Chondrocyte (in vitro differentiated cells): ENCODE measurements at places on chromosomes 5 and 9. TPM values are rescaled to one million over a fixed set of nuclear protein-coding genes. Genes with fewer than 3 reads are reported as not detected.

Gene KCNV2
- not detected in 3 replicates for total RNA-seq

- peak overlapping the region; percentile 62 for H3K27ac ChIP-seq
- no peaks in the 10 kb centered on the region for H3K27me3 ChIP-seq
- peaks cover under 1% of the 10 kb centered on the region for H3K36me3 ChIP-seq
- no peak overlapping the region for H3K4me3 ChIP-seq
- no peak for DNase-seq
Measured at GRCh38 chr5:94240993-94241651, 377.3 kb downstream of the KIAA0825 start.

- no peak overlapping the region for H3K27ac ChIP-seq
- H3K27me3 ChIP-seq = no peaks in the 10 kb centered on the region
- H3K4me1 ChIP-seq = peaks cover 23% of the 10 kb centered on the region
- H3K36me3 ChIP-seq = no peaks in the 10 kb centered on the region
- no peak for DNase-seq
Measured at GRCh38 chr5:157913575-157913974, 54.6 kb upstream of the CLINT1 start.

Gene SPATA31A3
- total RNA-seq = not detected in 3 replicates

Gene SMIM33
- not detected in 3 replicates for total RNA-seq

DNA sequence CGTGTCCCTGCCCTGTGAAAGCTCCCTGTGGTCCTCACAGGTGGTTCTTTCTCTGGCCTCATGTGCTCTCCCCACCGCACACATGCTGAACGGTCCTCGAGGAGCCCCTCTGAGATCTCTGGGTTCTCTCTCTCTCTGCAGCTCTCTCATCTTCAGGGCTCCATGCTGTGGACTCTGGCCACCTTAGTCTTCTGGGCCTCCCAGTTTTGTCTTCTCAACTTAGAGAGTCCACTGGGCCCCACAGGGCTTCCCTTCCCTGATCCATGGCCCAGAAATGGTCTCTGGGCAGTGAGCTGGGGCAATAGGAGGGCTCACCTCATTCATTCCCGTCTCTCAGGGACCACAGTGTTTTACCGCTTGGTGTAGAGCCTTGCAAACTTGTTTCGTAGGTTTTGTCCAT is 26.4 kb downstream of the FGD3 start:
- H3K27me3 ChIP-seq = peaks cover 20% of the 10 kb centered on the region
- no peak overlapping the region for H3K27ac ChIP-seq
- no peaks in the 10 kb centered on the region for H3K4me1 ChIP-seq
- H3K4me3 ChIP-seq = no peak overlapping the region
- peaks cover 2% of the 10 kb centered on the region for H3K36me3 ChIP-seq
- DNase-seq = no peak

- peak overlapping the region; percentile 38 for H3K4me3 ChIP-seq
- no peaks in the 10 kb centered on the region for H3K27me3 ChIP-seq
- peaks cover 84% of the 10 kb centered on the region for H3K4me1 ChIP-seq
- peaks cover 39% of the 10 kb centered on the region for H3K36me3 ChIP-seq
Measured at GRCh38 chr9:134648701-134649530, 7.3 kb downstream of the COL5A1 start.

GRCh38 chr9:33019797-33020196 is 5.3 kb upstream of the DNAJA1 start:
- H3K4me1 ChIP-seq = peaks cover 17% of the 10 kb centered on the region
- H3K27me3 ChIP-seq = no peaks in the 10 kb centered on the region
- no peak overlapping the region for H3K27ac ChIP-seq
- H3K4me3 ChIP-seq = no peak overlapping the region
- peaks cover 2% of the 10 kb centered on the region for H3K36me3 ChIP-seq

Gene AUH
- 8.8 to 11.5 TPM (median 9.1 TPM) in 3 replicates for total RNA-seq

GRCh38 chr5:56873056-56873455 is 36.3 kb upstream of the SETD9 start:
- H3K4me1 ChIP-seq = no peaks in the 10 kb centered on the region
- no peak overlapping the region for H3K27ac ChIP-seq
- no peak overlapping the region for H3K4me3 ChIP-seq
- no peak for DNase-seq

Gene FRMPD1
- total RNA-seq = not detected in 3 replicates

DNA sequence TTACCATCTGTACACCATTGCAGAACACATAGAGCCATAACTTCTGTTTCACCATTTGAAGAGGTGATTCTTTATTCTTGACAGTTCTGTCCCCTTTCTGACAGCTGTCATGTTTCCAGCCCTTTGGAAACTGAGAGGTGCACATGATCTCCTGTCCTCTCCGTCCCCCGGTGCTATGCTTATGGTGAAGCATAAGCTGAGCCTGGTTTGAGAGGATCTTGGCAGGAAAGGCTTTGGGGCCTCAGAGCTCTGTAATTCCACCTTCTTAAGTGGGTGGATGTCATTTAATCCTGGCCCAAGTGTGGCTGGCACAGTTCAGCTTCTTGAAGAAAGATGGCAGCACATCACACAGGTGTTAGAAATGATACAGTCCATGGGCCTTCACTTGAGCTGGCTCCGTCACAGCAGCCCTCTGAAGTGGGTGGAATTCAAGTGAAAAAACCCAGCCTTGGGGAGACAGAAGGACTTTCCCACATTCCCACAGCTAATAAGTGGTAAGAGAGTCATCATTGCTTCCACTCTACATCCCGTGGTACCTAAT is 30.7 kb upstream of the GRPEL2 start:
- no peak for DNase-seq
- H3K4me1 ChIP-seq = peaks cover 7% of the 10 kb centered on the region
- no peak overlapping the region for H3K4me3 ChIP-seq
- no peak overlapping the region for H3K27ac ChIP-seq
- H3K36me3 ChIP-seq = no peaks in the 10 kb centered on the region

DNA sequence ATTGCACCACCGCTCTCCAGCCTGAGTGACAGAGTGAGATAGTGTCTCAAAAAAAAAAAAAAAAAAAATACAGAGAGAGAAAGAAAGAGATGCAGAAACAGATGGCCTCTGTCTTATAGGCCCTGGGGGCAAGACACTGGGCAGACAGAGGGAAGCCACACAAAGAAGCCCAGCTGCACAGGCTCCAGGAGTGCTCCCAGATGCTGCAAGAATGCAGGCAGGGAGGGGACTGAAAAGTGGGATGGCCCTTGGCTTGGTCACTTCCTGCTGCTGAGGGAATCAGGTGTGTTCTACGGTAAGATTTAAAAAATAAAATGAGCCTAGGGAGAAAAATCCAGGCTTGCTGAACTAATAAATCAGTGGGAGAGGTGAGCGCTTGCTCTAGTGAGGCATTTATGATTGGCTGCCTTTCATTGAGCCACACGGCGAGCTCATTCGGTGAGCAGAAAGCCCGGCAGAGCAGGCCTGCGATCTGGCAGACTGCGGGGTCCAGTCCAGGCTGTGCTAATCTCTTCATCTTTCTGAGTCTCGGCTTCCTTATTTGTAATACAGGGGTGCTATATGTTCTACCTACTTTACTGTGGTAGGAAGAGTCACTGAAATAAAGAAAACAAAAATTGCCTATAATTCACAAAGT is 80.6 kb downstream of the RAD23B start:
- peaks cover 1% of the 10 kb centered on the region for H3K36me3 ChIP-seq
- H3K27ac ChIP-seq = no peak overlapping the region
- DNase-seq = no peak
- H3K4me3 ChIP-seq = no peak overlapping the region
- peaks cover 13% of the 10 kb centered on the region for H3K4me1 ChIP-seq

DNA sequence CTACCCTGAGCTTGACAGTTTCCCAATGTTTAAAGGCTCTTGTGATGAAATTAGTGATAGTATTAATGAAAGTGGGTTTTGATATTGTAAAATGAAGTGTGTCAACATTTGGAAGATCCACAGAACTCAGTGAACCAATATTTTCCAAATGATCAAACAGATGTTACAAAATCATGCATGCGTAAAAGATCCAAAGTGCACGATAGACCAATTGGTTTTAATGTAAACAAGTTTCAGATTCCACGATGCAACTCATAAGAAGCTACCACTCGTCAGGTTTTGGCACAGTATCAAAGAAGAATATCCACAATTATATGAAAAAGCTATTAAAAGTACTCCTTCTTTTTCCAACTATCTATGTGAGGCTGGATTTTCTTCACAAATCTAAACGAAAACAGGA is 82.3 kb downstream of the SLC38A9 start:
- H3K27ac ChIP-seq = no peak overlapping the region
- H3K4me3 ChIP-seq = no peak overlapping the region
- no peak for DNase-seq

GRCh38 chr9:129278391-129279237 is 100.6 kb upstream of the IER5L start:
- DNase-seq = peak; percentile 63
- H3K27ac ChIP-seq = peak overlapping the region; percentile 45
- no peak overlapping the region for H3K4me3 ChIP-seq

DNA sequence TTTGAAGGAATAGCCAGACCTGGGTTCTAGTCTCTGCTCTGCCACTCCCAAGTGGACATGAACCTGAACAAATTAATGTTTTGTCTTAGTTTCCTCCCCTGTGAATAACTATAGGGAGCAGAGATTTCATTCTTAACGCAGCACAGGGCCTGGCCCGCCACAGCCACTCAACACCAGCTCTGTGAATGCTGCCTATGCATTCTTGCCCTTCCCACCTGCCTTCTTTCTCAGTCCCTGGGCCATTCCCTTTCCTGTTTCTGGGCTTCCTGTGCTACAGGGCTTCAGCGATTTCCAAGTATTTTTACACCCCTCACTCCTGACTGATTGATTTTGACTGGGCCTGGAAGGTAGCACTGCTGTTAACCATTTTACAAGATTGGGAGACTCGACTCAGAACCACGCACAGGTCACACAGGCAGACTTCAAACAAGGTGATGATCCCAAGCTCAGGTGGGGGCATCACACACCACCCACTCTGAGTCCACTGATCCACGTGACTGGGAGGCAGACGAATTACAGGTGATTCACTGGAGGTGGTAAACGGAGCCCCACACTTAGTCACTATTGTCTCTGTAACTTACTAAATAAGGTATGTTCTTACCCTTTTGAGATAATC is 21.4 kb downstream of the PTPN3 start:
- H3K36me3 ChIP-seq = peaks cover 2% of the 10 kb centered on the region
- peaks cover 51% of the 10 kb centered on the region for H3K4me1 ChIP-seq
- H3K27ac ChIP-seq = no peak overlapping the region
- DNase-seq = no peak

DNA sequence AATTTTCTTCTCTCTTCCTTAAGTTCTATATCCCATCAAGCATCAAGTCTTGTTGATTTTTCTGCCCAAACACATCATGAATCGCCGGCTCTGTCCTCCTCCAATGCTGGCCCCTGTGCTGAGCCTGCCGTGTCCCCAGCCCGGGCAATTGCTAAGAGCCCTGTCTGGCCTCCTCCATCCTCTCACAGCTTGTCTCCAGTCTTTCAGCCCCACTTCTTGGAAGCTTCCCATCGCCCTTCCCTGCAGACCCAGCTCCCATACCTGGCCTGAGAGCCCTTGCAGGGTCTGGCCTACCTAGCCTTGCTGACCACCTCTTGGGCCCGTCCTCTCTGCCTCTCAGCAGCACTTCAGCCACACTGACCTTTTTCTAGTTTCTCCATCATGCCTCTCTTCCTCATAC is 61.9 kb downstream of the COL15A1 start:
- no peak overlapping the region for H3K27ac ChIP-seq
- no peak for DNase-seq
- H3K27me3 ChIP-seq = peaks cover 23% of the 10 kb centered on the region
- no peak overlapping the region for H3K4me3 ChIP-seq

Gene PAIP1
- 82.3 to 105 TPM (median 104 TPM) in 3 replicates for total RNA-seq

- peaks cover 55% of the 10 kb centered on the region for H3K36me3 ChIP-seq
- DNase-seq = no peak
- H3K4me1 ChIP-seq = peaks cover 53% of the 10 kb centered on the region
- no peaks in the 10 kb centered on the region for H3K27me3 ChIP-seq
- H3K4me3 ChIP-seq = no peak overlapping the region
Measured at GRCh38 chr9:121328876-121329681, 41.0 kb downstream of the STOM start.

GRCh38 chr5:172282272-172283019 is 1.1 kb downstream of the UBTD2 start:
- H3K27me3 ChIP-seq = no peaks in the 10 kb centered on the region
- no peak for DNase-seq
- H3K4me1 ChIP-seq = peaks cover 50% of the 10 kb centered on the region

GRCh38 chr5:44367203-44367602 is 22.0 kb downstream of the FGF10 start:
- no peak for DNase-seq
- H3K4me1 ChIP-seq = peaks cover 7% of the 10 kb centered on the region
- H3K27ac ChIP-seq = no peak overlapping the region
- H3K4me3 ChIP-seq = no peak overlapping the region

GRCh38 chr9:133768859-133769510 is 30.8 kb upstream of the SARDH start:
- no peaks in the 10 kb centered on the region for H3K27me3 ChIP-seq
- peaks cover 2% of the 10 kb centered on the region for H3K4me1 ChIP-seq
- peak; percentile 86 for DNase-seq

DNA sequence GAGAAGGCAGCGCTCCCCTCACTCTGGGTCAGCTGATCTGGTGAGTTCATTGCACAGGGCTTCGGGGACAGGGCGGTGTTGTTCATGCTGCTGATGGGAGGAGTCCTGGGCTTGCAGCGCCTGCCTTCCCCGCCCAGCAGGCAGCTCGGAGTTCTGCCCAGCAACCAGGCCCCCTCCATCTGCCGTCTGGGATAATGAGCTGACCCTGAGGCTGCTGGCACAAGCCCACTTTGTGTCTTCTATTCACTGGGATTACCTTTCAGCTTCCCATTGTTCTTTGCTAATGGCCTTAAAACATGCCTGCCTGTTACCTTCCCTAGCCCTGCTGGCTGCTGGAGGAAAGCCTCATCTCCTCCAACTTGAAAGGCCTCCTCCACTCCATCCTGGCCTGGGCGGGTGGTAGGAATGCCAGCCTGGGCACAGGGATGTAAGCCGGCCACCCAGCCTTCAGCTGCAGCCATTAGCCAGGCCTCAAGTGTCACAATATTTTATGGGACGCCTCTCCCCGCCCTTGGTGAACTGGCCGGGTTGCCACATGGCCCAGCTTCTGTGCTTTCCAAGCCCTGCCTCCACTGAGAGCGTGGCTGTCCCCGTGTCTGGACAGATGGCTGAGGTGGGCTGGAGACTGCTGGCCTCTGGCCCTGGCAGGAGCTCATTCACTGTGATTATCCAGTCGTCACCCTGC is 70.4 kb downstream of the GADD45G start:
- DNase-seq = peak; percentile 81
- H3K27ac ChIP-seq = no peak overlapping the region
- no peaks in the 10 kb centered on the region for H3K4me1 ChIP-seq

- peaks cover 18% of the 10 kb centered on the region for H3K4me1 ChIP-seq
- H3K36me3 ChIP-seq = no peaks in the 10 kb centered on the region
- no peak for DNase-seq
- no peaks in the 10 kb centered on the region for H3K27me3 ChIP-seq
- H3K4me3 ChIP-seq = no peak overlapping the region
Measured at GRCh38 chr9:84371737-84372136, 31.2 kb upstream of the SLC28A3 start.

- no peaks in the 10 kb centered on the region for H3K27me3 ChIP-seq
- no peak overlapping the region for H3K4me3 ChIP-seq
- DNase-seq = no peak
- H3K27ac ChIP-seq = peak overlapping the region; percentile 85
Measured at GRCh38 chr5:132428484-132429462, 59.3 kb downstream of the SLC22A5 start.
